ENCODE measurements at places on chromosomes 4 and X.
A peak's percentile ranks its signal among the peaks of the same experiment; 100 is the strongest.

DNA sequence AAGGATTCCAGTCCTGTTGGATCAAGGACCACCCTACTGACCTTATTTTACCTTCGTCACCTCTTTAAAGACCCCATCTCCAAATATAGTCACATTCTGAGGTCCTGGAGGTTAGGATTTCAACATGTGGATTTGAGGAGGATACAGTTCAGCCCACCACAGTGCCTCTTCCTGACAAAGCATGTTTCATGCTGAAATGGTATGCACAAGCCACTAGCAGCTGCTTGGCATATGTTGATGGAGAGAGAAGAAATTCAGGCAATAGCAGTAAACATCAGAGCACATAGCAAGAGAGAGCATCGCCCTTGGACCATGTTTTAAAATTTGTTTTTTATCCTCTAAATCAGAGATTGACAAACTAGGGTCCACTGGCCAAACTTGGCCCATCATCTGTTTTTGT, 172.1 kb downstream of the PRKX start:
- no peak for DNase-seq

GRCh38 chrX:20980426-20980825, 393.8 kb upstream of the CNKSR2 start:
- DNase-seq = no peak

DNA sequence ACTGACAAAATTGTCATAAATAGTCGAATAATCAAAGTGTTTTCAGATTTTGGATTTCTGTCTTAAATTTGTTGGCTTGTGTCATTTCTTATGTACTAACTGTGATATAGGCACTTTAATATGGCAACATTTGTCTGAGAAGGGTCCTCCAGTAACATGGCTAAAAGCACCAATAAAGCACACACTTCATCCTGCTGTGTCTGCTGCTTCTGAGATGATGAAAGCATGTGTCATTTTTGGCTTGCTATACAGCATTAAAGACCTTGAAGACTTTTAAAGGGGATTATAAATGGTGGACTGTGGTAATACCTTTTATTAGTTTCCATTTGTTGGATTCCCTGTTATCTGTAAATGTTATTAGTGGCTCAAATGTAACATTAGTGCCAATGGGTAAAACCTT, 551.8 kb upstream of the GRID2 start:
- peak; percentile 1 for DNase-seq

DNA sequence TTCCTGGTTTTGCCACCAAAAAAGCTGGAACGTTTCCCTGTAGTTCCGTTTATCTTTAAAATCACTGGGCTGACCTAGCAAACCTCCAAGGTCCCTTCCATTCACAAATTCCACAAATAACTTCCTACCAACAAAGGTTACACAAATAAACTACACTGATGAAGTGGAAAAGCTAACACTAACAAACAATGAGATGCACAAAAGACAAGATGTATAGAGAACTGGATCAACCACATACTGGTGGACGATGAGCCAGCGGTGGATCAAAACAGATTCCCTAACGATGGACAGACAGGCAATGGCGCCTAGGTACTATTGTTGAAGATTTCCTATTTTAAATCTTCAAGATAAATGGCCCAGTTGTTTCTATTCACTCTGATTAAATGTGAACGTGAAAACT, 15.5 kb downstream of the AFAP1 start:
- DNase-seq = no peak

- DNase-seq = no peak
Observed at GRCh38 chr4:163048447-163048846, 118.2 kb downstream of the NAF1 start.

GRCh38 chrX:140389331-140389730, 115.5 kb downstream of the SOX3 start:
- no peak for DNase-seq

DNA sequence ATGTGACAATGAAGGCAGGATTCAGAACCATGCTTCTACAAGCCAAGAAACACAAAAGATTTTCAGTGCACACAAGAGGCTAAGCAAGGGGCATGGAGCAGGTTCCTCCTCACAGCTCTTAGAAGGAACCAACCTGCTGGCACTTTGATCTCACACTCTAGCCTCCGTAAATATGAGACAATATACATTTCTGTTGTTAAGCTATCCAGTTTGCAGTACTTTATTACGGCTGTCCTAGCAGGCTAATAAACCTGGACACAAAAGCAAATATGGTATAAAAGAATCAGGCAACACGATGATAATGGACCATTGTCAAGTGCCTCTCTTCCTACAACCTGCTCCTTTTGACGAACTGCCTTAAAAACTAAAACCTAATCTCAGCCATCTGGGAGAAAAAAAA, 114.5 kb downstream of the ZAR1 start:
- DNase-seq = no peak

DNA sequence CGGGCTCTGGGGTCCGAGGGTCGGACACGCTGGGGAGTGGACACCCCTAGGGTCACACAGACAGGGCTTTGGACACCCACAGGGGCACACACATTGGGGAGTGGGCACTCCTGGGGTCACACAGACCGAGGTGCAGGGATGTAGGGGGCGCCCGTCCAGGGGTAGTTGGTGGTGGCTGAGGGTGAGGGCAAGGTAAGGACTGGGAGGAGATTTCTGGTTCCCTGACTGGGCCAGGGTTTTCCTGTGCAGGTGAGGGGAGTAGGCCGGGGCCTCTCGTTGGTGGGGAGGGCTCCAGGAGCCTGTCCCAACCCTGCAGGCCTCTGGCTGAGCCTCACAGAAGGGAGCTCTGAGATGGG, 21.9 kb upstream of the WDR45 start:
- DNase-seq = no peak

GRCh38 chr4:33437406-33437805, 2717.2 kb downstream of the PCDH7 start:
- DNase-seq = no peak

DNA sequence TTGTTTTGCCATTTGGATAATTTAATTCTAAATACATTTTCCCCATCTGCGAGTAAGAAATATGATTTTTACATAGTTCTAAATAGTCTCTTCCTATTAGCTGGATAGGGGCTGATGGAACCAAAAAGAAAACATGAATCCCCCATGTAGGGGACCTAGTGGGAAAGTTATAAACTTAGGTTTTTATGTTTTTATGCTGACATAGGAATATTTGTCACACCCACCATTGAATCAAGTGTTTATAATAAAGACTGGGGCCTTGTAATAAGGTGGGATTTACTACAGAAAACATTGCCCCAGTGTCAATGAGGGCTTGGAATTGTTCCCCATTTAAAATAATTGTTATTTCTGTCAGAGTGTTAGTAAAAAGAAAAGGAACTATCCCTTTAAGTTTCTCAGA, 2506.6 kb downstream of the PCDH7 start:
- no peak for DNase-seq

DNA sequence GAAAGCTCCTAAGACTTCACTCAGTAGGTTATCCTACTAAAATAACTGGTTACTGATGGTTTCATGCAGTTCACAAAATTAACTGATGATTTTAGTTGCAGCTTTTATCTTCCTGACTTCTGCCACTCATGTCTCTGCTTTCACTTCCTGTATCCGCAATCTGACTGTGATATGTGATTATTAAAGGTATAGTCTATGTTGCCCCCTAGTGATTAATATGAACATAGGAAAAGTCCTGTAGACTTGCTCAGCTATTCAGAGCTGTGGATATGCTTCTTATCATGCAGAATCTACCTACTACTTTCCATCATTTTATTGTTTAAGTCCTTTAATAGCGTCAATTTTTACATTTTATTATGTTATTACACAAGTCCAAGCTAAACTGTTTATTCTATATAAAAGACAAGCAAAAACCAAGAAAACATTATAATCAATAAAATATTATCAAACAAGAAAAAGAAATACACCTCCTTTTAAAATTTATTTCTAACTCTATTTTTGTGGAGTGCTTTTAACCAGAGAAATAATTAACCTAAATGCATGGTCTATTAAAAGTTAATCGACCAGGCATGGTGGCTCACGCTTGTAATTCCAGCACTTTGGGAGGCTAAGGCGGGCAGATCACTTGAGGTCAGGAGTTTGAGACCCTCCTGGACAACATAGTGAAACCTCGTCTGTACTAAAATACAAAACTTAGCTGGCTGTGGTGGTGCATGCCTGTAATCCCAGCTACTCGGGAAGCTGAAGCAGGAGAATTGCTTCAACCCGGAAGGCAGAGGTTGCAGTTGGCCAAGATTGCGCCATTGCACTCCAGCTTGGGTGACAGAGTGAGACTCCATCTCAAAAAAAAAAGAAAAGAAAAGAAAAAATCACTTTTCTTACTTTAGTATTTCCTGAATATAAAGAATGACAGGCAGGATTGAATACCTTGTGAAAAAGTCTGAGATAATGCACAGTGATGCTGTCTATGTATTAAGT, 40.4 kb upstream of the TLR2 start:
- no peak for DNase-seq

- no peak for DNase-seq
Observed at GRCh38 chrX:124280294-124280902, 52.1 kb upstream of the TEX13D start.

- no peak for DNase-seq
Observed at GRCh38 chr4:16912896-16913295, 14.5 kb upstream of the LDB2 start.

DNA sequence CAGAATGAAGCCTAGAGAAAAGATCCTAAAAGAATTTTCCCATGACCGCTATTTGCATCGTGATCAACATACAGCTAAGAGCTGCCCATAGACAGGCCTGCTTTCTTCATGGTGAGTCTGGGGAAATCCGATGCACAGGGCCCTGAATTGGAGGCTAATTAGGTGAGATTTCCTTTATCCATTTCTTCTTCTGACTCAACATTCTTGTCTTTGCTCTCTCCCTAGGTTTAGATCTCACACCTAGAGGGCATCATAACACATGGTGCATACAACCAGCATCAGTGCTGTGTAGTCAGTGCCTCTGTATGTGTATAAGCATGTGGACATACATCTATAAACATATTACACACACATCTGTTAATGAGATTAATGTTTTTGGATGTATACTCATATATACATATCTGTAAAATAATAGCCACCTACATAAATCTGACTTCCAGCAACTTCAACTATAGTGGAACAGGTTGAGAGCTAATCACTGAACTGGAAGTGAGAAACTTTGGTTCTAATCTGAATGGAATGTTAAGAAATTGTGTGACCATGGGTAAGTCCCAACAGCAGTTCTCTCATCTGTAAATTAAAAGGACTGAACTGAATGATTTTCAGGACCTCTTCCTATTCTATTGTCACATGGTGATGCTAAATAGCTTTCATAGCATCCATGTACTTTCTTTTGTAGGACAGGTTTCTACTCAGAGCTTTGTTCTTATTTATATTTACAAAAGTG, 17.5 kb downstream of the GATB start:
- no peak for DNase-seq

Data from skeletal muscle cell (primary cell).